ENCODE measurements at places on chromosomes 16 and 17.

- no peak for DNase-seq
Measured at GRCh38 chr17:32111141-32111771, 31.0 kb upstream of the RHOT1 start.

- DNase-seq = no peak
Measured at GRCh38 chr16:27365142-27366089, 36.6 kb upstream of the IL21R start.

GRCh38 chr17:54452666-54453348, 447.8 kb upstream of the TOM1L1 start:
- no peak for DNase-seq

GRCh38 chr17:66963909-66964771, at the start of gene CACNG4:
Gene CACNG4 (plus strand): TSS chr17:66964707. CDS start chr17:66964912, 205 bp downstream.
- DNase-seq = no peak

DNA sequence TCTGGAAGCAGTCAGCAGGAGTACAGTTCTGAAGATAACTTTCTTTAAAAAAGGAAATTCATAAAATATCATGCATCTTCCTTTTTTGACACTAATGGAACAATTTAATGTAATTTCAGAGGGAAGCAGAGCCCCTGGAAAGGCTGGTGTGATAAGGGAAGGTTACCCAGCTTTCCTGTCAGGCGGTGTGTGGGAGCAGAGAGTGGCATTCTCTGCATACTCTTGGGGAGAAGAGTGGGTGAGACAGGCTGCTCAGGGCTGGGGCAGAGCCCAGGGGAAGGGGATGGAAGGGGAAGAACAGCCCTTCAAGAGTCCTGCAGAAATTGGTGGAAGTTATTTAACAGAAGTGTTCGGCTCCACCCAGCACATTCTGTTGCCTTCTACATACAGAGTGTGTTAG, 84.7 kb downstream of the PRKCB start:
- DNase-seq = no peak

- no peak for DNase-seq
Measured at GRCh38 chr16:67052399-67052798, 23.4 kb downstream of the CBFB start.

DNA sequence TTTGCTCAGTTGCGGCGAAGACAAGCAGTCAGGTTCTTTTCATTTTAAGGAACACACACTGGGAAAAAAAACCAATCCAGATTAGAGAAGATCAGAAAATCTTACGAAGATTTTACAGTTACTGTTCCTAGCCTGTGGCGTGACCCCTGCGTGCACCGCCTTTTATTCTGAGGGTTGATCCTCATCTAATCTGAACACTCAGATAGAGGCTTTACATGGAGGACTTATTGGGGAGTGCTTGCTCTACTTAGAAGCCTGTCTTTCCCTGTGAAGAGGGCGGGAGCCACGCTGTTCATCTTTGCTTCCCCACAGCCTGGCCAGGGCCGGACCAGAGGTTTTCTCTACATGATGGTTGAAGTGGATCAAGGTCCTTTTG, 1.4 kb downstream of the TBC1D24 start:
- no peak for DNase-seq

DNA sequence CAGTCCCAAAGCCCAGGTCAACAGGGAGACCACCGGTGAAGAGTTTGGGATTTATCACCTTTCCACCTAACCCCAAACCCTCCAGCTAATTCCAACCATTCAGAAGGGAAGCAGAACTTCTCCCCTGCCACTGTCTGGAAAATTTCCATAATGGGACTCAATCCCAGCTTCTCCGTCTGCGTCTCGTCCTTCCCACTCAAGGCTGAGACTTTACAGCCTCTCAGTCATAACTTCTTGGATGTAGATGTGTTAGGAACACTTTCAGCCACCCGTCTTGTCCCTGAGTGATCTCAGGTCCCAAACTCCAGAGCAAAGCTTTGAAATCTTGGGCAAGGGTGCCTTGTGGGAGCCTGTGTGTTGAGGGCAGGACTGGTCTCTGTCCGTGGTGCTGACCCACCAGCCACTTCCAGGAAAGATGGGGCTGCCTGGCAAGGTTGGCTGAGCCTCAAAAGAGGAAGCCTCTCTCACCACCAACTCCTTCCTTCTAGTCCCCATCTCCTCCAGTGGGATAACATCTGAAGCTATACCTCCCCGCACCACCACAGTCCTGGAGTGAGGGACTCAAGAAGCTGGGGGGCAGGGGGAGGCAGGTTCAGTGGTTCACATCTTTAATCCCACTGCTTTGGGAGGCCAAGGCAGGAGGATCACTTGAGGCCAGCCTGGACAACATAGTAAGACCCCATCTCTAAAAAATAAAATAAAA, 9.3 kb downstream of the GAS2L2 start:
- DNase-seq = no peak

DNA sequence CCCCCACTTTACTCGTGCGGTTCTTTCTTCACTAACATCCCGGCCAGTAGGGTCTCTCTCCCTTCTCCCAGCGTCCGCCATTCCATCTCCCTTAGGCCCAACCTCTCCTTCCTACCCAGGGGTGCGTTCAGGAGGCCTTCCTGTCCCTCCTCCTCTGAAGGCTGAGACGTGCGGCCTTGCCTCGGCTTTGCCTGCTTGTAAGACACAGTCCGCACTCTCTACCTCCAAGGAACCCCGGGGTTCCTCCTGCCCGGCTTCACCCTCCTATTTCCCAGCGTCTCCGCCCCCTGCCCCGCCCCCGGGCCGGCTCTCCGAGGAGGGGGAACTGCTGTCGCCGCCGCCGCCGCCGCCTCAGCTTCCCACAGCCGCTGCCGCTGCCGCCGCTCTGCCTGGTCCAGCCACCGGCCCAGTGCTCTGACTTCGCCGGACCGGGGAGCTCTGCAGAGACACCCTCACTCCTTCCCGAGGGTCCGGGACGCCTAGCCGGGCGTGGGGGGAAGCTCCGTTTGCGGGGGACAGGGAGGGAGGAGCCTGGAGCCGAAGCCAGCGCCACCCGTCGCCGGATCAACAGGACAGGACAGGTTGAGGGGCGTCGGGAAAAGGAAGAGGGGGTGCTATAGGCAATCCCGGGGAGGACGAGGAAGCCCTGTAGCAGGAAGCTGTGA, 1.2 kb upstream of the FGF11 start:
- DNase-seq = peak; percentile 45

- DNase-seq = no peak
Measured at GRCh38 chr17:7929158-7930023, at the start of gene KCNAB3. Gene KCNAB3 (minus strand): TSS chr17:7929856. CDS start chr17:7929435, 421 bp downstream.

GRCh38 chr17:35895636-35896587, 15.8 kb upstream of the CCL5 start:
- DNase-seq = no peak

GRCh38 chr17:28907709-28908475, 5.0 kb upstream of the DHRS13 start:
- no peak for DNase-seq

DNA sequence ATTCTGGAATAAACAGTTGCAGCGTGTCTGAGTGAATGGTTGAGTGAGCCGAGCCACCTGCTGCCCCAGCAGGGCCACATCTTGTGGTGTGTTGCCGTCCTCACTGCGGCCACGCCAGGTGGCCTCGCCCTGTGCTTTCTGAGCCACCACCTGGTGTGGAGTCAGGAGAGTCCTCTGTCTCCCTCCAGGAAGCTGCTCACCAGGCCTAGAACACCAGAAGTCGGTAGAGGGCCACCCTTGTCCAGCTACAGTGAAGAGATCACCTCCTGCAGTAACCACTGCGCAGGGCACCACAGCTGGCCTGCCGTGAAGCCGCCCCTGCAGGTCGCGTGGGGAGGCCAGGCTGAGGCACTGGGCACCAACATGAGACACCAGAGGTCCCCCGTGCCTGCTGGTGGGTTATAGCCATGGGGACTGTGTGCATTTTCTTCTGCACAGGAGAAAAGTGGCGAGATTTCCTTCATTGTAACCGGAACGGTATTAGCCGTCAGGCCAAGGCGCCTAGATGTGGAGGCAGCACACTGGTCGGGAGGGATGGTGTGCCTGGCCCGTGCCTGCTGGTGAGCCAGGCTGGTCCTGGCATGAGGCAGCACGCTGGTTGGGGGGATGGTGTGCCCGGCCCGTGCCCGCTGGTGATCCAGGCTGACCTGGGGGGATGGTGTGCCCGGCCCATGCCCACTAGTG, 28.9 kb upstream of the FOXK2 start:
- DNase-seq = no peak

- no peak for DNase-seq
Measured at GRCh38 chr17:45016237-45016636, 35.2 kb downstream of the DCAKD start.

DNA sequence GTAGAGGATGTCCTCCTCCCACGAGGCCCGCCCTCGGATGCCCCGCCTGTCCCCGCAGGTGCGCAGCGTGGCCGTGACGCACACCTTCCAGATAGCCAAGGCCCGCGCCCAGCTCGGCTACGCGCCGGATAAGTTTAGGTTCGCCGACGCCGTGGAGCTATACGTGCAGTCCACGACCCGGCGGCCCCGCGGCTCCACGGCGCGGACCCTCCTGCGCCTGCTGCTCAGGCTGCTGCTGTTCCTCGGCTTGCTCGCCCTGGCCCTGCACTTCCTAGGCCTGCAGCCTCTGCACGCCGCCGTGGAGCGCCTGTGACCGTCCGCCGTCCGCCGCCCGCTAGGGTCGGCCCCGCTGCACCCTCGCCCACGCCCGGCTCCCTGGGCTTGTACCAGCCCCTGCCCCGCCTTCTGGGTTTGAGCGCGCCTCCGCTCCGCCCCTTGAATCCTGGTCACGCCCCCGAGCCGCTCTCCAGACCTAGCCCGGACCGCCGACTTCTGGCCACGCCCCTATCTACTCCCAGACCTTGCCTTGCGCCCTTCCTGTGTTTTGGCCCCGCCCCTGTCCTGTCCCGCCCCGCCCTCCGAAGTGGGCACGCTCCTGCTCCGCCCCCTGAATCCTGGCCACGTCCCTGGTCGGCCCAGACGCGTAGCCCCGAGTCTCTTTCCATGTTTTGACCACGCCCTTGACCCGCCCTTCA, 15.8 kb upstream of the EEF2K start:
- peak; percentile 89 for DNase-seq

DNA sequence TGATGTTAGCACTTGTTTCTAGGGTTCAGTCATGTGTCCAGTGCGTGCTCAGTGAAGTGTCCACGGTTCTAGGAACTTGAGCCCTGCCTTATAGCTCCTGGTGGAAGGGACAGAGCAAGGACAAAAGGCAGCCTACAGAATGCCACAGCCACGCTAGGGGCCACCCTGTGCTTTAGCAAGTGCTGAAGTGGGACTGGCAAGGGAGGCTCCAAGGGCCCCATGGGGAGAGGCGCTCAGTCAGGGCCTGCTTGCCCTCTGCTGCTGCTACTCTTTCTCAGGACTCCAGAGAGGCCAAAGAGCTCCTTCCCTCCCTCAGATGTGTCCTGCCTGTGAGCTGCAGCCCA, 6.8 kb downstream of the NT5C start:
- no peak for DNase-seq

GRCh38 chr16:66508914-66509496, 40.9 kb downstream of the TK2 start:
- DNase-seq = no peak

GRCh38 chr16:25007284-25007984, 7.7 kb downstream of the ARHGAP17 start:
- no peak for DNase-seq

DNA sequence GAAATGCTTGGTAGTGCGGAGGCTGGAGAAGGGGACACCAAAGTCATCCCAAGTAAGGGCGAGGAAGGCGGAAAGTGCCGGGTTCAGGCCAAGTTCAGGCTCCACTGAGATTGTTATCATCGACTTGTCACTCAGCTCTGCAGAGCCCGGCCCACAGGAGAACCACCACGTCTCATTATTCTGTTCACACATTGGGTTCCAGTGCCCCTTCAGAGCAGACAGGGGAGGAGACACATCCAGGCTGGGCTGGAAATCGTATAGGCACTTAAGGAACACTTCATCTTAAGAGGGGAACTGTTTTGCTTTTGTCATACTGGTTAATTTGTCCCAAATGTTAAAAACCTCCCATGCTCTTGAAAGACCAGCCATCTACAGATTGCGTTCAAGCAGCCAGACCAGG, 118.3 kb upstream of the ADAMTS18 start:
- DNase-seq = no peak

GRCh38 chr17:71378036-71378435, 742.8 kb upstream of the SOX9 start:
- DNase-seq = no peak

GRCh38 chr17:37261286-37261685, 114.5 kb upstream of the C17orf78 start:
- no peak for DNase-seq

GRCh38 chr17:77890771-77891170, 67.7 kb upstream of the TNRC6C start:
- no peak for DNase-seq

DNA sequence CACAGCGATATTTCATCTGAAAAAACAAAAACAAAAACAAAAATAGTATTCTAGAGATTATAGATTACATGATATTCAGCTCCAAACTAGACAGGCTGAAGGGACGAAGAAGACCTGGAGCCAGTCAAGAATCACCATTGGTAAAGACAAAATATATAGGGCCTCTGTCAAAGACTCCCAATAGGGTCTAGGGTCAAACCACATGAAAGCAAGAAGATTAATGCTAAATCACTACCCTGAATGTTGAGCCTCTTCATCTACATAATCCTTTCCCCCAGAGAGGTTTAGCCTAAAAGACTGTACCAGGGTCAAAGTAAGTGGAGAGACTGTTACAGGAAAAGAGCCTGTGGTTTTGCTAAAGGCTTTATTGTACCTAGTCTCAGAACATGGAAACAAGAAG, 10.8 kb upstream of the NME1 start:
- no peak for DNase-seq

DNA sequence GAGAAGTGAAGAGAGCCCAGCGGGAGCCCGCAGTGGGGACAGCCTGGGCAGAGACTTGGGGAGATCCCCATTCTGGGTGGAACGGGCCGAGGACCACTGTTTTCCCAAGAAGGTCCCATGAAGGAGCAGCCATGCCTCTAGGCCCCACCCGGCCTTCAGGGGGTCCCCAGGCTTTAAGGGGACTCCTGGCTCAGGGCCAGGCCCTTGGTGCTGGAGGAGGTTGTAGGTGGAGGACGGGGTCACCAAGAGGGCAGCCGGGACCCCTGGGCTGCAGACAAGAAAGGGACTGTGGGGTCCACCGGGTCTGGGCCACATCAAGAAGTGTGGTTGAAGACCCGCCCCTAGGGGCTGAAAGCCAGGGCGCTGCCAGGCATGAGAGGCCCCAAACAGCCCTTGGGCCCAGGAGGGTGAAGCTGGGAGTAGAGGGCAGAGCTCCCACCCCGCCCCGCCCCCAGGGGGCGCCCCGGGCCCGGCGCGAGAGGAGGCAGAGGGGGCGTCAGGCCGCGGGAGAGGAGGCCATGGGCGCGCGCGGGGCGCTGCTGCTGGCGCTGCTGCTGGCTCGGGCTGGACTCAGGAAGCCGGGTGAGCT, at the start of gene PRSS21:
PRSS21 (plus strand) TSS at position 487 of the 589 bp plus-strand sequence; CDS start at position 519, 32 bp downstream.
- DNase-seq = no peak

- DNase-seq = no peak
Measured at GRCh38 chr17:70608193-70608592, 438.9 kb downstream of the KCNJ2 start.
